ENCODE measurements at places on chromosomes 12 and 14. TPM values are rescaled to one million over a fixed set of nuclear protein-coding genes. Genes with fewer than 3 reads are reported as not detected.

Gene LRRC43
- not detected for total RNA-seq

Gene CMTM5
- not detected for total RNA-seq

Gene IAPP
- not detected for total RNA-seq

Gene GPRC5D
- 0.73 TPM for total RNA-seq

Gene OAS2
- 327 TPM for total RNA-seq

Gene PCBP2
- 738 TPM for total RNA-seq

Gene GPR68
- 36.9 TPM for total RNA-seq

Gene INTS13
- 44.8 TPM for total RNA-seq

Gene OR4K14
- total RNA-seq, result not detected

DNA sequence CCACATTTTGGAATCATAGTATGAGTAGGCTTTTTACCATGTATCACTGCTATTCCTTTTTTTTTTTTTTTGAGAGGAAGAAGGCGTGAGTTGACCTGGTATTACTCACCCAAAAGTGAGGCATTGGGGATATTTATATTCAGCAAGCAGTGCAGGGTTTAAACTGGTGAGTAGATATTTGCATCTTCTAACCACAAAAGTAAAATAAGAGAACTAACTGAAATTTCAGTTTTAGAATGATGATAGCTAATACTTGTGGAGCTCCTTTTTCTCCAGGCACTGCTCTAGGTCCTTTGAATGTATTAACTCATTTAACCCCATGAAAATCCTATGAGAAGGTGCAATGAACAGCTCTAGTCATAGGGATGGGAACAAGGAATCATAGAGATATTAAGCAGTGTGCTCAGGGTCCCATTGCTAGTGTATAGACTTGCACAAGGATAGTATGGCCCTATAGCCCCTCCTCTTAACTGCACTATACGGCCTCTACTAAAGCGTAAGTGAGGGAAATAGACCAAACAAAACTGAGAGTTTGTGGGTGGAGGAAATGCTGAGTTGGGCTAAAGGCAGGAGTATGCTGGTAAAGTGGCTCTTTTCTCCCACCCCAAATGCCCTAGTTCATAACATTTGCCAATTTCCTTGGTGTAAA, 104.3 kb upstream of the MAX start:
- H3K27ac ChIP-seq, result peak overlapping the region; percentile 95
- H3K4me3 ChIP-seq, result peak overlapping the region; percentile 60
- H3K4me1 ChIP-seq, result peaks cover 65% of the 10 kb centered on the region
- H3K27me3 ChIP-seq, result no peaks in the 10 kb centered on the region

DNA sequence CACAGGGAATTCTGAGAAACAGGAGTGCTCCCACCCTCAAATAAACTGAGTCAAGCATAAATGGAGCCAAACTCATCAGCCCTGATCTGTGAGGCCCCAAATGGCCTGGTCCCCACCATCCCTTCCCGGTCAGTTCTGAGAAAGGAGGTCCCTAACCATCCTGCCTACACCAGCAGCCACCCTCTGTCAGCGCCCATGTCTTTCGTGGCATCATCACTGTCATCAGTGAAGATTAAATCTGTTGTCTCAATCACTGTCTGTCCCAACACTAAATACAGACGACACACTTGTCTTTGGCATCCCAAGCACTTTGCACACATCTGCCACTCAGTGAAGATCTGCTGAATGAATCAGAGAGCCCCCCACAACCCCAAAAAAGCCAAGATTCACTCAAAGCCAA, 22.4 kb downstream of the VPS37B start:
- no peak for DNase-seq
- H3K27me3 ChIP-seq, result peaks cover 1% of the 10 kb centered on the region
- no peak overlapping the region for H3K4me3 ChIP-seq
- no peak overlapping the region for H3K27ac ChIP-seq
- H3K36me3 ChIP-seq, result peaks cover 58% of the 10 kb centered on the region

GRCh38 chr14:24204163-24205146, 1.0 kb upstream of the TSSK4 start:
- no peak for DNase-seq
- H3K27me3 ChIP-seq, result no peaks in the 10 kb centered on the region
- H3K36me3 ChIP-seq, result peaks cover 90% of the 10 kb centered on the region
- H3K27ac ChIP-seq, result peak overlapping the region; percentile 9
- H3K4me1 ChIP-seq, result peaks cover 14% of the 10 kb centered on the region

DNA sequence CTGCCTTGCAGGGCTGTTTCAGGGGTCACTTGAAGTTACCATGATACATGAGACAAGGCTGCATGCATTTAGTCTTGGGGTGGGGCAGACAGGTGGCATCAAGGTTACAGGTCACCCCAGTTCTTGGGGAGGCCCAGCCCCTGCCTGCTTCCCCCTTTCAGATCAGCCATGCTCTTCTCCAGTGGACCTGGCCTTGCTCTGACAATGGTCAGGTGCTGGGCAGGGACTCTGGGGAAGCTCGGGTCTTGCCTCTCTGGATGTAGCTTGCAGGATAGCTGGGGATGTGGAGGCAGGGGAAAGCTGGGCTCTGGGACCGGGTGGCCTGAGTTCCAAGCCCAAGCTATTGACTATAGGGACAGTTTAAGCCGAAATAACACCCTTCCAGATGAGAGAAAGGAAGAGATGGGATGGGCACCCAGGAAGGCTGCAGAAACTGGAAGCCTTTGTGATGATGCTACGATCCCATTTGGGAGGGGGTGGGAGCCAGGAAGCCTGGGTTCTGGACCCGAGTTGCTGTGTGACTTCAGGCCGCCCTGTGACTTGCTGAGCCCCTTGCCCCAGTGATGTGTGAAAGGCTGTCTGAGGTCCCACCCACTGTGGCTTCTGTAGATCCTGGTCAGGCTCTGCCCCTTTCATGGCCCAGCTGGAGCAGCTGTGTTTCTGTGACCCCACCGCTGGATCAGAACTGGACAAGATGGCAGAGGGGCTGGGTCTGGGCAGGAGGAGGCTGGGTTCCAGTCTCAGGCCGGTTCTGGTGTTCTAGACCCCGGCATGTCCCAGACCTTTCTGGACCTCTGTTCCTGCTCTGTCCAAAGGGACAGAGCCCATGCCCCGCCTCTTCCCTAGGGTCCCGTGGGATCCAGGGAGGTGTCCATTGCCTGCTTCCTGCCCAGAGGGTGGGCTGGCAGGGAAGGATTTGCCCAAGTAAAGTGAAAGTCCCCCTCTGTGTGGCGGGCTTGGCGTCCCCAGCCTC, 2.1 kb downstream of the TNFAIP2 start:
- H3K27me3 ChIP-seq, result peaks cover 21% of the 10 kb centered on the region
- no peak for DNase-seq
- H3K27ac ChIP-seq, result no peak overlapping the region
- H3K4me1 ChIP-seq, result peaks cover 2% of the 10 kb centered on the region
- no peak overlapping the region for H3K4me3 ChIP-seq
- H3K36me3 ChIP-seq, result no peaks in the 10 kb centered on the region

GRCh38 chr14:88815980-88816379, 8.5 kb upstream of the TTC8 start:
- H3K4me1 ChIP-seq, result no peaks in the 10 kb centered on the region
- no peak overlapping the region for H3K4me3 ChIP-seq
- H3K36me3 ChIP-seq, result no peaks in the 10 kb centered on the region
- H3K27ac ChIP-seq, result no peak overlapping the region
- no peak for DNase-seq

DNA sequence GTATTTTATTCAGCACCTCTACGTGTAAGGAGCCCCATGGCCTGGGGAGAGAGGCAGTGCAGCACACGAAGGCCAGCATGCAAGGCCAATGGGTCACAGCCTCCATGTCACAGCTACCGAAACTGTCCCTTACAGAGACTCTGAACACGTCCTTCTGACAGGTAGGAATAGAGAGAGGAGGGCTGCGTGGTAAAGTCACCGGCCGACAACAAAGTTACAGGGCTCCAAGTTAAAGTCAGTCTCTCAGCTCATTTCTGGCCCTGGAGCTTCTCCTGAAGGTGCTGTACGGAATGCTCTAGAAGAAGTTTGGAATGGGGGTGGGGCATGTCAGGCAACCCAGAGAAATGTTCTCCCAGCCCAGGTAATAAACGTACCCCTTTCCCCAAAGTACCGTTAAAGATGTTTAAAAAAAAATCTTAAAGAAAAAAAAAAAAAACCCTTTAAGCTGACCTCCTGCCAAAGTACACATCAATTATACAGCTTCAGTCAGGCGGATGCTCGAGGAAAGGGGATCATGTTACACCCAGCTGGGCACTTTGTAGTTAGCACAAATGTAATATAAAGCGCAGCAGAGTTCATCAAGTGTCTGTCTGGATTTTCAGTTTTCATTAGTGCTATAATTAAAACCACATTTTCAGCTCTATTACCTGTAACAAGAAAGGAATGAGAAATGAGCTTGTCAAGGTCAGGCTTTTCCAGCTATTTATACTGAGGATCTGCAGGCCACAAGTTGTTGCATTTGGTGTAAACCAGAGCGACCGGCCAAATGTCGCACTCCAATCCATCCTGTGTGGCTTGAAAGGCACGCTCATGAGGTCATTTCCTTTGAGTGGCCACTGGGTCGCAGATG, 53.3 kb upstream of the CDKN3 start:
- H3K36me3 ChIP-seq, result no peaks in the 10 kb centered on the region
- DNase-seq, result no peak
- no peak overlapping the region for H3K4me3 ChIP-seq
- H3K27ac ChIP-seq, result no peak overlapping the region

GRCh38 chr12:79983492-79983891, 48.6 kb upstream of the PPP1R12A start:
- no peak for DNase-seq
- no peak overlapping the region for H3K4me3 ChIP-seq
- no peak overlapping the region for H3K27ac ChIP-seq
- H3K36me3 ChIP-seq, result no peaks in the 10 kb centered on the region
- H3K27me3 ChIP-seq, result peaks cover 24% of the 10 kb centered on the region

GRCh38 chr12:63212316-63212715, 61.3 kb upstream of the AVPR1A start:
- H3K4me3 ChIP-seq, result no peak overlapping the region
- H3K36me3 ChIP-seq, result no peaks in the 10 kb centered on the region
- no peak overlapping the region for H3K27ac ChIP-seq
- H3K4me1 ChIP-seq, result no peaks in the 10 kb centered on the region

DNA sequence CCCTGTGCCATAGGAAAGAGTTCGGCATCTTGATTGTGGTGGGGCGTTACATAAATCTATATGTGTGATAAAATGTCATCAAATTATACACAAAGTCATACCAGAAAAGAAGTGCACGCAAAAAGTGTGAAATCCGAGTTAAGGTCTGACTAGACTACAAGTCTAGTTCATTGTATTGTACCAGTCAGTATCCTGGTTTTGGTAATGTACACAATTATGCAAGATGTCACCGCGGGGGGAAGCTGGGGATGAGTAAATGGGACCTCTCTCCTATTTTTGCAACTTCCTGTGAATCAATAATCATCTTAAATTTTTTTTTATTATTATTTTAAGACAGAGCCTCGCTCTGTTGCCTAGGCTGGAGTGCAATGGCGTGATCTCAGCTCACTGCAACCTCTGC, 43.2 kb upstream of the BCL11B start:
- DNase-seq, result no peak
- peaks cover 6% of the 10 kb centered on the region for H3K4me1 ChIP-seq
- H3K27me3 ChIP-seq, result peaks cover 4% of the 10 kb centered on the region
- H3K4me3 ChIP-seq, result no peak overlapping the region
- H3K36me3 ChIP-seq, result no peaks in the 10 kb centered on the region

DNA sequence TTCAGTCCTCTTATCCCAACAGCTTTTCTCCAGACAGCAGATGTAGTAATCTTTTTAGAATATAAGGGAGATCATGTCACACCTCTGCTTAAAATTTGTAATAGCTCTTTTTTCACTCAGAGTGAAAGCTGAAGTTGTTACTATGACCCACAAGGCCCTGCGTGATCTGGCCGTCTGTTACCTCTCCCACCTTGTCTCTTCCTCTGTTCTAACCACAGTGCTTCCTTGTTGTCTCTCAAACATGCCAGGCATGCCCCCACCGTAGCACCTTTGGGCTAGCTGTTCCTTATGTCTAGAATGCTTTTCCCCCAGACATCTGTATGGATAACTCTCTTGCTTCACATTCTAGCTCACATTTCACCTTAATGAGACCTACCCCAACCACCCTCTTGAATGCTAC, 6.5 kb downstream of the NECAP1 start:
- peak overlapping the region; percentile 70 for H3K4me3 ChIP-seq
- H3K27me3 ChIP-seq, result no peaks in the 10 kb centered on the region
- H3K36me3 ChIP-seq, result peaks cover 65% of the 10 kb centered on the region
- peak; percentile 55 for DNase-seq

DNA sequence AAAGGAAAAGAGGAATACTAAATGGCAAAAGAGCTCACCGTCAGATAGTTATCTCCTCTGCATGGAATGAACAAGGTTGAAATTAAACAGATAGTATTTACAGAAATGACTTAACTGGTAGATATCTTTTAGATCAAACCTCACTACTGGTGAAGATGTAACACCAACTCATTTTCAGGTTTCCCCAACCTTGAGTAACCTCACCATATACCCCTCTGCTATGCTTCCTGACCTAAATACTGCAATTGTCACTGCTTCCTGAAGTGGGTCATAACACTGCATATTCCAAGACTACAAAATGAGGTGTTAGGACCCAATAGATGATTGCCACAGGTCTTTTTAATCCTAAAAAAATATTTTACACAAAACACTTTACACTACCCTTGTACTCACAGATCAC, 76.3 kb upstream of the PLEKHA5 start:
- no peak for DNase-seq
- no peak overlapping the region for H3K4me3 ChIP-seq
- H3K27ac ChIP-seq, result no peak overlapping the region
- peaks cover 7% of the 10 kb centered on the region for H3K27me3 ChIP-seq

GRCh38 chr12:22796941-22797630, 172.1 kb downstream of the ETNK1 start:
- DNase-seq, result no peak
- no peak overlapping the region for H3K4me3 ChIP-seq
- H3K27ac ChIP-seq, result no peak overlapping the region

DNA sequence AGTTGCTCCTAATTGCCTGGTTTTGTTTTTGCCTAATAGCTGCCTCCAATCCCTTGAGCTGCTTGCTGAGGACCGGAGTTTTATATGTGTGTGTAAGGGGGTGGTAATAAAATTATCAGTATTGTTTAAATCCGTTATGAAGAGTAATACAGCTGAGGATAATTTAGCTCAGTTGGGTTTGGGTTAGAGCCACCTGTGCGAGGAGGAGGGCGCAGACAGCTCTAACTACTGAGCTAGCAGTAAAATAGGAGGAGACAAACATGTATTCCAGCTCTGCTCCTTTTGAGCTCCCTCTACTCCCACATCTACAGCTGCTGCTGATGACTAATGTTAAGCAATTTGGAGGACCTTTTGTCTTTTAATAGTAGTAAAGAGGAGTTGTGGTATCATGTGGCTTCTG, 61.5 kb downstream of the SPATS2 start:
- peaks cover 6% of the 10 kb centered on the region for H3K36me3 ChIP-seq
- H3K4me3 ChIP-seq, result no peak overlapping the region
- no peaks in the 10 kb centered on the region for H3K4me1 ChIP-seq
- no peak for DNase-seq
- no peaks in the 10 kb centered on the region for H3K27me3 ChIP-seq
- no peak overlapping the region for H3K27ac ChIP-seq

All from activated CD4-positive, alpha-beta memory T cell treated with anti-CD3 and anti-CD28 coated beads, Interleukin-2, amount 10 ng/mL, durations not matched to agents 7 days and 5 days (primary cell).